Right lung (tissue), 10 donors: ENCODE measurements at places on chromosomes 7 and 10. TPM values are rescaled to one million over a fixed set of nuclear protein-coding genes. Genes with fewer than 3 reads are reported as not detected.

The WNT8B gene
- polyA plus RNA-seq, result 0.08 TPM

The HDAC9 gene
- 12.3 TPM for polyA plus RNA-seq

The GNGT1 gene
- polyA plus RNA-seq, result not detected

The MYOF gene
- polyA plus RNA-seq, result 68.9 TPM

The MCU gene
- polyA plus RNA-seq, result 30.6 TPM

The SLC39A12 gene
- polyA plus RNA-seq, result 0.12 TPM

The SPDYE5 gene
- polyA plus RNA-seq, result 3.9 TPM

The PON3 gene
- polyA plus RNA-seq, result 19.9 TPM

The SH2B2 gene
- polyA plus RNA-seq, result 3.3 TPM

The ACSM6 gene
- polyA plus RNA-seq, result 0.45 TPM

The CALHM1 gene
- 0.12 TPM for polyA plus RNA-seq

The NUTM2B gene
- 3.7 TPM for polyA plus RNA-seq

The CALML5 gene
- not detected for polyA plus RNA-seq

The MAP3K8 gene
- 10.5 TPM for polyA plus RNA-seq

The CALHM3 gene
- not detected for polyA plus RNA-seq

The HYAL4 gene
- 0.04 TPM for polyA plus RNA-seq

The PRPF18 gene
- polyA plus RNA-seq, result 31.3 TPM

The FAM13C gene
- polyA plus RNA-seq, result 25.9 TPM

The C10orf62 gene
- not detected for polyA plus RNA-seq

The ADARB2 gene
- 0.74 TPM for polyA plus RNA-seq

The SLC16A9 gene
- 46.1 TPM for polyA plus RNA-seq

The GIMAP8 gene
- 24.8 TPM for polyA plus RNA-seq
